Calu3 (cell line): ENCODE measurements at places on chromosomes 3 and 15. TPM values are rescaled to one million over a fixed set of nuclear protein-coding genes. Genes with fewer than 3 reads are reported as not detected.

- no peaks in the 10 kb centered on the region for H3K27me3 ChIP-seq
- H3K4me3 ChIP-seq, result no peak overlapping the region
- no peak for DNase-seq
- H3K4me1 ChIP-seq, result no peaks in the 10 kb centered on the region
Measured at GRCh38 chr15:74847432-74847831, 4.5 kb upstream of the ULK3 start.

- H3K4me1 ChIP-seq, result peaks cover 9% of the 10 kb centered on the region
- peaks cover 17% of the 10 kb centered on the region for H3K27me3 ChIP-seq
- H3K4me3 ChIP-seq, result no peak overlapping the region
- no peaks in the 10 kb centered on the region for H3K36me3 ChIP-seq
- H3K27ac ChIP-seq, result no peak overlapping the region
Measured at GRCh38 chr15:62641825-62642224, 400.7 kb upstream of the TPM1 start.

GRCh38 chr3:141129541-141130011 is 78.4 kb downstream of the SPSB4 start:
- H3K4me3 ChIP-seq, result no peak overlapping the region
- no peaks in the 10 kb centered on the region for H3K36me3 ChIP-seq
- no peak overlapping the region for H3K27ac ChIP-seq
- H3K4me1 ChIP-seq, result no peaks in the 10 kb centered on the region

- H3K27me3 ChIP-seq, result no peaks in the 10 kb centered on the region
- no peaks in the 10 kb centered on the region for H3K4me1 ChIP-seq
- H3K4me3 ChIP-seq, result no peak overlapping the region
Measured at GRCh38 chr3:97932387-97932801, 39.8 kb downstream of the RIOX2 start.

GRCh38 chr3:185647134-185647879 is 61.2 kb downstream of the SENP2 start:
- peaks cover 88% of the 10 kb centered on the region for H3K36me3 ChIP-seq
- no peaks in the 10 kb centered on the region for H3K4me1 ChIP-seq
- H3K4me3 ChIP-seq, result no peak overlapping the region
- no peaks in the 10 kb centered on the region for H3K27me3 ChIP-seq
- DNase-seq, result no peak
- H3K27ac ChIP-seq, result no peak overlapping the region

GRCh38 chr3:55198554-55198953 is 270.7 kb upstream of the LRTM1 start:
- no peaks in the 10 kb centered on the region for H3K27me3 ChIP-seq
- H3K27ac ChIP-seq, result no peak overlapping the region
- H3K4me3 ChIP-seq, result no peak overlapping the region
- no peak for DNase-seq

GRCh38 chr3:65170390-65171042 is 482.7 kb upstream of the ADAMTS9 start:
- H3K27me3 ChIP-seq, result no peaks in the 10 kb centered on the region
- peak overlapping the region; percentile 7 for H3K4me3 ChIP-seq
- no peaks in the 10 kb centered on the region for H3K36me3 ChIP-seq
- peaks cover 31% of the 10 kb centered on the region for H3K4me1 ChIP-seq

DNA sequence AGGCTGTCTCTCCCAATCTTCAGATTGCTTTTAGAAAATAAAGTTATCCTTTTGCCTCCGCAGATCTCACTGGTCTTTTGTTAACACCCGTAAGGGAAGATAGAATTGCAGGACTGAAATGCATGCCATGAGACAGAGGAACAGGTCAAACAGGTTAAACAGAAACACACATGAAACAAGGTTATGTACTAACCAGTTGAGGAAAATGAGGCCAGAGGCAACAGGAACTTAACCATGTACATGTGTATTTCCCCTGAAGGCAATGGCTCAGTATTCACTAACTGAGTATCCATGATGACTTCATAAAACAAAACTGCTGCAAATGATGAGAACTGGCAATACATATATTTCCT is 169.1 kb upstream of the NSMCE3 start:
- peaks cover 4% of the 10 kb centered on the region for H3K27me3 ChIP-seq
- DNase-seq, result no peak
- H3K36me3 ChIP-seq, result no peaks in the 10 kb centered on the region
- H3K27ac ChIP-seq, result no peak overlapping the region
- no peaks in the 10 kb centered on the region for H3K4me1 ChIP-seq

DNA sequence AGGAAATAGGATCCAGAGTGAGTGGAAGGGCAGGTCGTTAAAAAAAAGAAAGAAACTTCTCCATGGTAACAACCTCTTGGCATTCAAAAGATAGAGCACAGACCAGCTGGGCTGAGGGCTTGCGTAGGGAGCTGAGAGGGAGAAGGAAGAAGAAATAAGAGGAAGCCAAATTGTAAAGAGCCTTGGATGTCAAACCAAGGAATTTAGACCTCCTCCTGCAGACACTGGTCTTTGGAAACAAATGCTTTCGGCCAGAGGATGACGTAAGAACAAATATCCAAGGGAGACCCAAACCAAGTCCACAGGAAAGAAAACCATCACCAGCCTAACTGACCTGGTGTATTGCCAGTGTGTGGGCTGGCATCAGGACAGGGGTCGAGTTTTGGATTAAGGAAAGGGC is 155.2 kb downstream of the UACA start:
- no peak overlapping the region for H3K27ac ChIP-seq
- DNase-seq, result no peak
- no peaks in the 10 kb centered on the region for H3K4me1 ChIP-seq
- no peaks in the 10 kb centered on the region for H3K27me3 ChIP-seq

DNA sequence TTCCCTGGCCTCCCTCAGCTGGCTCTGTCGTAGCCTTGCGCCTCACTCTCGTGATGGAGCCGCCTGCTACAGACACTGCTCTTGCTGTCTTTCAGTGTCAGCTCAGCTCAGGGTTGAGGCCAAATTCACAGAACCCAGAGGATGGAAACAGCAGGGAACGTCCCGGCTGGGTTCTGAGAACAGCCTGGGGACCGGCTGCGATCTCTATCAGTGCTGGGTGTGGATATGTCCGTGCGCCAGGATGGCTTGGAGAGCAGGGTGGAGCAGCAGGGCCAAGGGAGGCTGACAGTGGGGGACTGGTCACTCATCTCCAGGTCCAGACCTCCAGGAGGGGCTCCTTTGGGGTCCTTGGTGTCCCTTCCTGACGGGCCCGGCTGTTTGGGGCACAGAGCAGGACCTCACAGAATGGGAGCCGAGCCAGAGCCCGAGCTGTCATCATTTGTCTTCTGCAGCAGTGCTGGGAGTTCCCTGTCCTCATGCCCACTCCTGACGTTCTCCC is 18.4 kb downstream of the KLF15 start:
- peaks cover 49% of the 10 kb centered on the region for H3K27me3 ChIP-seq
- no peaks in the 10 kb centered on the region for H3K4me1 ChIP-seq
- DNase-seq, result peak; percentile 0
- H3K27ac ChIP-seq, result no peak overlapping the region

DNA sequence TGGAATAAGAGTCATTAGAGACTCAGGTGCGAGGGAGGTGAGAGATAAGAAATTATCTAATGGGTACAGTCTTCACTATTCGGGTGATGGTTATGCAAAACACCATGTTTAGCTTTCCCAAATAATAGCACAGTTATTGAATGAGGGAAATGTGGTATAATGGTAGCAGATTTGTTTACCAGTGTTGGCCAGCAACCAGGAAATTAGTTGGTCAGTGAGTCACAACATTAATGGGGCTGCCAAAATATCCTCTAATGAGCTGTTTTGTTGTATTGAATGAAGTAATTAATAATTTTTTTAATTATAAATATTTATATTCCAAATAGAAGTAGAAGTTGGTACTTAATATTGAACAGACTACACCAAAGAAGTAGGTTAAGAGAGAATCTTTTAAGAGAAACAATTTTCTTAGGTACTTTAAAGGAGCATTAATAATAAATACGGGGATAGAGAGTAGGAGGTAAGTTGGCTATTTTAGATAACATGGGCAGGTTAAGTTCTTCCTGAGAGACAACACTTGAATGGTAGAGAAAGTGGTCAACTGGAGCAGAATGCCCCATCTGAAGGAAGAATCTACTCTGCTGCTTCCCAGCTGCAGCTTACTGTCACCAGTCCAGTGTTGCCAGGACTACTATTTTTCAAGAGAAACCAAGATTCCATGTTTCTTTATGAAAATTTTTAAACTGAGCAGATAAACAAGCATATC is 218.8 kb downstream of the UBE2E2 start:
- no peaks in the 10 kb centered on the region for H3K4me1 ChIP-seq
- H3K36me3 ChIP-seq, result no peaks in the 10 kb centered on the region
- H3K27ac ChIP-seq, result no peak overlapping the region
- H3K4me3 ChIP-seq, result no peak overlapping the region
- no peak for DNase-seq
- peaks cover 3% of the 10 kb centered on the region for H3K27me3 ChIP-seq

DNA sequence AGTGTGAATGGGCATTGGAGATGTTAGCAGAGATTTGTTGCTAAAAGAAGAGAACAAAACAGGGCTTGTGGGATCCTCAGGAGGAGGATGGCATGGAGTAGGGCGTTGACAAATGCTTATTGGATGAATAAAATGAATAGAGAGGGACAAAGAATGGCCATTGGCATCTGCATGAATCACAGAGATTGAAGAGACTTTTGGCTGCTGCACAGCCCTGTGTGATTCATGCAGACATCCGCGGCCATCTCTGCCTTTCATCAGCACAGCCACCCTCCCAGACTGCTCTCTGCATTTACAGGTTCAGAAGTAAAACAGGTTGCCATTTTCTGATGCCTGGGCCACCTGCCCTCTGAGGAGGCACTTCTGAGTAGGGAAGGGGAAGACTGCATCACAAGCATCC is 397.9 kb downstream of the EPHB1 start:
- no peaks in the 10 kb centered on the region for H3K36me3 ChIP-seq
- DNase-seq, result no peak

The FBXW12 gene
- total RNA-seq, result not detected in 2 replicates

The CYP1A2 gene
- not detected in 2 replicates for total RNA-seq

The MORC1 gene
- total RNA-seq, result not detected in 2 replicates

The ATP10A gene
- 2.6 and 3.0 TPM in 2 replicates for total RNA-seq

The PLSCR4 gene
- total RNA-seq, result 6.3 and 10.2 TPM in 2 replicates

The IQCF5 gene
- not detected in 2 replicates for total RNA-seq

The FXR1 gene
- 296 and 343 TPM in 2 replicates for total RNA-seq

The KNL1 gene
- 11.0 and 19.0 TPM in 2 replicates for total RNA-seq
